ENCODE measurements at places on chromosomes 1 and 21.

DNA sequence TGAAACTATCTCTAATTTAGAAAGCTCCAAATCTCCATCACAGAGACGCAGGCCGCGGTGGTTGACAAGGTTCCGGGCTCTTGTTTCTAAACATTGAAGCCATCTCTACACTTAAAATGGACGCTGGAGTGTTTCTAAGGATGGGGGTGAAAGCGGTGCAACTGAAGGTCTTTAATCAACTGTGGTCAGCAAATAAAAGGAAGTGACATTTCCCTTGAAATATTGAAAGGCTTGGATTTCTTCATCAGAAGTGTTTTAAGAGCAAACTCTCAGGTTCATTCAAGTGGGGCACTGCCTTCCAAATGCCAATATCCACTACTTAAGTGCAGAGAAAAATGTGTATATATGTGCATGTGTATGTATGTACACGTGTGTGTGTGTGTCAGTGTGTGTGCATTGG is 117.3 kb downstream of the KAZN start:
- no peak for DNase-seq

GRCh38 chr1:75099581-75099980 is 34.6 kb upstream of the LHX8 start:
- no peak for DNase-seq

GRCh38 chr1:236751935-236752334 is 43.2 kb upstream of the MTR start:
- DNase-seq = no peak

DNA sequence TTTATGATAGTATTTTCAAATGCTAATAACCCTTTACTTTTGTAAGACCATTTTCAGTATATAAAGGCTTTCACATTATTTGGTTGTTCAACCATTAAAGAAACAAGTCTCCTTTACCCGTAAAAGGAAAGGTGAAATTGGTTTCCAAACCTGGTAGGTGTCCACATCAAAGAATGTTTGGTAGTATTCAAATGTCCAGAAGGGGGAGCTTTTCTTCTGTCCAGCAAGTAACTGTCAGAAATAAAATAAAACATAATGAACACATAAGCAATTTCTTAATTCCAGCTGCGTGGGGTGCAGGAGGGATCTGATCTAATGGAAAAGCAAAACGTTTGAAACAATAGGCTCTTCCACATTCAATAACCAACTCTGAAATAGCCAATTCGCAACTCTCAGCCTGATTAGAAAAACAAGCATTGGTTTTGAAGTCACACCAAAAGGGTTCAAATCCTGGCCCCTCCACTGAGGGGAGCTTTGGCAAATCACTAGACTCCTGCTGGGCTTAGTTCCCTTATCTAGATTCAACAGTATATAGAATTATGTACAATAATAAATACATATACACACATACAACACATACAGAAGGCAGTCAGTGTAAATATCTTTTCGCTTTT is 11.0 kb downstream of the YIPF1 start:
- DNase-seq = no peak

All from tibial nerve (tissue), 4 donors.